ENCODE measurements at places on chromosomes 3 and 15.

- H3K27me3 ChIP-seq, result peaks cover 42% of the 10 kb centered on the region
- H3K36me3 ChIP-seq, result no peaks in the 10 kb centered on the region
- no peak for ATAC-seq
- H3K4me1 ChIP-seq, result no peaks in the 10 kb centered on the region
- no peak overlapping the region for H3K4me3 ChIP-seq
These were observed 49.0 kb downstream of the CLDN11 start for GRCh38 chr3:170467571-170468147.

- no peak overlapping the region for H3K4me3 ChIP-seq
- ATAC-seq, result no peak
- no peak overlapping the region for H3K27ac ChIP-seq
- no peaks in the 10 kb centered on the region for H3K27me3 ChIP-seq
- H3K36me3 ChIP-seq, result no peaks in the 10 kb centered on the region
These were observed 15.2 kb downstream of the GABRA5 start for GRCh38 chr15:26882112-26882511.

DNA sequence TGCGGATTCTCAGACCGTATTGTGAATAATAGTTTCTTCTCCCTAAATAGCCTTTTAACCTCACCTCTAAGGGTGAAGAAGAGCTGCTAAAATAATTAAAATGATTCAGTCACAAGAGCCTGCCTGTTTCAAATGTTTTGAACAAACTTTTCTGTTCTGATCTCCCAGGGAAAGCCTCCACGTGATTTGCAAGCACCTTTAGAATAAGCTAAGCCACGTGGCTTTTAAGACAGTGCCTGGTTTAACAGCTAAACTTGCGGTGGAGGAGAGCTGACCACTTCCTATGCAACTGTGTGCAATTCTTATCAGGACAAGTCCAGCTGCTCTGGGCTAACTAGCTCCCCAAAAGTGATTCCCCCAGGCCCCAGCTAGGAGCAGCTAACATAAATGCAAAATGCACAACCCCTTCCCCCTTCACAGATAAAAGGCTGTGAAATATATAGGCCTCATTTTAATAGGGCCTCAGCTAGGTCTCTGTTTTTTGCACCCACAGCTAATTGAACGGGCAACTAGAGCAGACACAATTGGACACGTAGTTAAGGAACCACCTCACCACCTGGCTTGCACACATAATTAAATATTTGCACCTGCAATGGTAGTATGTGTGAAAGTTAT lies 401.2 kb upstream of the NR2F2 start:
- no peak overlapping the region for H3K27ac ChIP-seq
- H3K27me3 ChIP-seq, result no peaks in the 10 kb centered on the region
- H3K4me1 ChIP-seq, result no peaks in the 10 kb centered on the region

- no peak overlapping the region for H3K27ac ChIP-seq
- H3K4me1 ChIP-seq, result no peaks in the 10 kb centered on the region
- H3K4me3 ChIP-seq, result no peak overlapping the region
- no peak for ATAC-seq
These were observed 15.0 kb downstream of the CRABP1 start for GRCh38 chr15:78355177-78355576.

DNA sequence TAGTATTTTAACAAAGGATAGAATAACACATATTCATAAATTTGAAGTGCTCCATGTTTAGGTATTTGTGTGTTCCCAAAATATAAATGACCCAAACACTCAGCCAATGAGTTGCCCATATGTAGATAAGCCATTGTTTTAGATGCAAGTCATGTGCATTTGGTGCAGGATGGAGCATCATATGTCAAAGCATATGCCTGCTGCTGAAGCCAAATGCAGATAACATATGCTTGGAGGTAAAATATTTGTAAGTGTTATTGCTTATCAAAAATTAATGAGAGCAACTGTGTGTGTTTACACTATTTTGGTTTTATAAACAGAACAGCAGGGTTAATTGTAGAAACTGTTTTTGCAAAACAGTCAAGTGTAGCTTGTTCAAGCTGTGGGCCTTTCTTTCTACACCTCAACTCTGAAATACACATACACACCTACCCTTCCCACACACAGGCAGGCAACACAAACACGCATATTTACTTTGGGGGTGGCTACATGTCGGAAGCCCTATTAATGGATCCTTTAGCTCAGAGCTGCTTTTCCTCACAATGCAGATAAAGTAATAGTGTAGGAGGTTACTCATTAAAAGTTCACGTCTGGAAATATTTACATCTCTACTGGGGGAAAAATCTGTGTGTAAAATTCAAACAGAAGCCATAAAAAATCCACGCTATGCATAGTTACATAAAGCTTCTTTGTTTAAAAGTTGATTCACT lies 521.4 kb downstream of the ZNF385D start:
- no peaks in the 10 kb centered on the region for H3K36me3 ChIP-seq
- no peak overlapping the region for H3K27ac ChIP-seq
- no peak overlapping the region for H3K4me3 ChIP-seq
- H3K27me3 ChIP-seq, result no peaks in the 10 kb centered on the region
- no peaks in the 10 kb centered on the region for H3K4me1 ChIP-seq

DNA sequence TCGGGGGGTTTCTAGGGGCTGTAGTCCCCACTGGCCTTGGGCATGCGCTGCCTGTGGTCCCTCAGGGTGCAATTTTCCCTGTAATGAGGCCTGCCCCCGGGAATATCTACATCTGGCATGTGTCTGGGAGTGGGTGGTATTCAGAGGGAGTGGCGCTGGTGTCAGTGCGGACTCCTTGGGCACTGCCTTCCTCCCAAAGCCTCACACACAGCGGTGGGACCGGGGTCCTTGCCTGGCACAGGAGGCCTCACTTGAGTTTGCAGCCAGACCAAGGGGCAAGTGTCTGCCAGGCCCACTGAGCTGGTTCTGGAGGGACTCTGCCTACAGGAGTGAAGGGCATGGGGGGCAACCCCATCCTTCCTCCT lies 53.5 kb upstream of the PCSK6 start:
- H3K4me1 ChIP-seq, result no peaks in the 10 kb centered on the region
- no peak overlapping the region for H3K4me3 ChIP-seq
- H3K27ac ChIP-seq, result no peak overlapping the region
- ATAC-seq, result no peak
- peaks cover 46% of the 10 kb centered on the region for H3K27me3 ChIP-seq
- no peaks in the 10 kb centered on the region for H3K36me3 ChIP-seq

All from stimulated activated memory B cell treated with anti-CD40 and anti-IgM and Interleukin-4, amounts not matched to agents 10 μg/mL and 1 μg/mL and 100 μg/mL, for 72 hours (primary cell).